ENCODE measurements at places on chromosomes 2 and 18. TPM values are rescaled to one million over a fixed set of nuclear protein-coding genes. Genes with fewer than 3 reads are reported as not detected.

MPV17 gene
- 41.8 TPM for total RNA-seq

MGAT5 gene
- total RNA-seq = 32.7 TPM

SLC5A7 gene
- total RNA-seq = 0.06 TPM

NTSR2 gene
- total RNA-seq = not detected

CD28 gene
- total RNA-seq = not detected

SIX3 gene
- total RNA-seq = 0.07 TPM

CYP26B1 gene
- 3.9 TPM for total RNA-seq

ANKRD53 gene
- total RNA-seq = not detected

DNA sequence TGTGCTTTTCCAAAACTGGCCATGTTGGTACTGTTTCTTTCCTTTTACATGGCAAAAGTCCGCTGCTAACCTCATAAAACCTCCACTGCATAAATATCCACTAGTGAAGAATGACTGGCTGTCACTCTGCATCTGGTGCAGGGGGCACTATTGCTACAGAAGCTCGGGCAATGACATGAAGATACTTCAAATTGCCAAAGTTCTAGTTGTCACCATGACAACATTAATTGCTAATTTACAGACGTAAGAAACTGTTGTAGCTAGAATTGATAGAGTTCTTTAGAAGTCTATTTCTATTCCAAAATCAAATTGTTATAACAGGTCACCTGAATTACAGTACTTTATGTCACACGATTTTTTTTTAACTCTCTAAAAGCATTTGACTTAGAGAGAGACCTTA is 845 bp downstream of the CFAP210 start:
- H3K4me3 ChIP-seq = peak overlapping the region; percentile 70
- H3K36me3 ChIP-seq = no peaks in the 10 kb centered on the region
- peak; percentile 19 for DNase-seq
- peaks cover 21% of the 10 kb centered on the region for H3K4me1 ChIP-seq

- H3K27ac ChIP-seq = no peak overlapping the region
- H3K4me1 ChIP-seq = no peaks in the 10 kb centered on the region
- no peak overlapping the region for H3K4me3 ChIP-seq
- no peaks in the 10 kb centered on the region for H3K27me3 ChIP-seq
- no peaks in the 10 kb centered on the region for H3K36me3 ChIP-seq
- peak; percentile 5 for DNase-seq
Observed at GRCh38 chr18:57970356-57971095, 73.5 kb upstream of the NEDD4L start.

- H3K27ac ChIP-seq = no peak overlapping the region
- no peak overlapping the region for H3K4me3 ChIP-seq
- peaks cover 39% of the 10 kb centered on the region for H3K4me1 ChIP-seq
- H3K36me3 ChIP-seq = no peaks in the 10 kb centered on the region
- no peak for DNase-seq
Observed at GRCh38 chr2:11667866-11668637, 1.9 kb downstream of the NTSR2 start.

DNA sequence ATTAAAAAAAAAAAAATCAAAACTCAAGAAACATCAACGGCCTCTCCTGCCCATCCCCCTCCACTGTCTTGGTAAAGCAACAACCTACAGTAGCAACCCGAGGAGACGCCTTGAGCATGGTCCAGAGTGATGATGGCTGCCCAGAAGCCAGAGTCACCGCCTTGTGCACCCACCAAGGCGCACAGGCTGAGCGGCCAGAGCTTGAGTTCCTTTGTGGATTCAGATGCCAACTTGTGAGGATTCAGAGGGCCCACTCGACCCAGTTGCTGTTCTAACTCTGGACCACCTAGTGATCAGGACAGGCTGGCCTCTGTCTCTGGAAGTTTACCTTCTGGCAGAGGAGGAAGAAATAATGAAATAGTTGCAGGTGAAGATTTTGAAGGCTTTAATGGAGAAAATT is 105.0 kb downstream of the PDCL3 start:
- no peak overlapping the region for H3K27ac ChIP-seq
- H3K27me3 ChIP-seq = no peaks in the 10 kb centered on the region
- DNase-seq = no peak
- H3K4me3 ChIP-seq = no peak overlapping the region
- H3K36me3 ChIP-seq = no peaks in the 10 kb centered on the region
- H3K4me1 ChIP-seq = no peaks in the 10 kb centered on the region

GRCh38 chr2:40814616-40815015 is 362.7 kb upstream of the SLC8A1 start:
- H3K27ac ChIP-seq = no peak overlapping the region
- DNase-seq = peak; percentile 15
- H3K36me3 ChIP-seq = no peaks in the 10 kb centered on the region
- H3K27me3 ChIP-seq = no peaks in the 10 kb centered on the region

GRCh38 chr18:29007986-29008654 is 831.2 kb upstream of the CDH2 start:
- H3K4me1 ChIP-seq = no peaks in the 10 kb centered on the region
- H3K36me3 ChIP-seq = no peaks in the 10 kb centered on the region
- no peaks in the 10 kb centered on the region for H3K27me3 ChIP-seq
- no peak for DNase-seq

GRCh38 chr2:21633466-21633865 is 509.7 kb downstream of the TDRD15 start:
- H3K36me3 ChIP-seq = no peaks in the 10 kb centered on the region
- H3K27ac ChIP-seq = no peak overlapping the region
- DNase-seq = no peak
- H3K4me3 ChIP-seq = no peak overlapping the region
- H3K27me3 ChIP-seq = no peaks in the 10 kb centered on the region

DNA sequence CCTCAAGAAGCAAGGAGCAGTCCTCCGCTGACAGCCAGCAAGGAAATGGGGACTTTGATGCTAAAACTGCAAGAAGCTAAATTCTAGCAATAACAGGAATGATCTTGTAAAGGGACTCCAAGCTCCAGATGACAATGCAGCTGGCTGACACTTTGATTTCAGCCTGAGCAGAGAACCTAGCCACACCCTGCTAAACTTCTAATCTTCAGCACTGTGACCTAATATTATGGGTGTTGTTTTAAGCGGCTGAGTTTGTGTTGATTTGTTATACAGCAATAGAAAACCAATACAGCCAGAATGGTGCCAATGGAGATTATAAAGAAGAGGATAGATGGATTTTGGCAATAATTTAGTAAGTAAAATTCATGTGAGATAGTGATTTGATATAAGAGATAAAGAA is 196.7 kb upstream of the SPHKAP start:
- no peak overlapping the region for H3K27ac ChIP-seq
- H3K4me1 ChIP-seq = no peaks in the 10 kb centered on the region
- no peak overlapping the region for H3K4me3 ChIP-seq

- H3K27me3 ChIP-seq = no peaks in the 10 kb centered on the region
- DNase-seq = peak; percentile 64
- no peak overlapping the region for H3K27ac ChIP-seq
- peaks cover 23% of the 10 kb centered on the region for H3K4me1 ChIP-seq
Observed at GRCh38 chr2:144162652-144163051, 357.3 kb downstream of the ZEB2 start.

DNA sequence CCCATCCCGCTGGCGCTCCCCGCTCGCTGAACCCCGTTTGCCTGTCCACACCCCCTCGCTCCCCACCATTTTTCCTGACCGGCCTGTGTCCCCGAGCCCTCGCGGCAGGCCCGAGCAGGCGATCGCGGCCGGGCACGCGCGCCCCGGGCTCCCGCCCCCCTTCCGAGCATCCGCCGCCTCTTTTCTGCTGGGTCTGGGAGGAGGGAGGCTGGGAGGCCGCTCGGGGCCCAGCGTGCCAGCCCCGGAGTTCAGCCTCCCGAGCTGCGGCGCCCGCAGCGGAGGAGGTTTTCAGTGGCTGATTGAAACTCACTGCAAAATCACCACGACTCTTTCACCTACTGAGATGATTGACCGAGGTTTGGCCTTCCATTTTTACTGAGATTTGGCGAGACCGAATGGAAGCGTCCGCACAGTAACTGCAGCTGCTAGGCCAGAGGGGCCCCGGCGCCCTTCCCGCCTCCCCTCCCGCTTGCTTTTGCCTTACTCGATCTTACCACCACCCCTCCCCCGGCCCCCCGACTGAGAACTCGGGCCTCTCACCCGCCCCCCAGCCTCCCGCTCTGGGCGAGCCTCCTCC is 4.8 kb downstream of the SOX11 start:
- no peak for DNase-seq
- no peaks in the 10 kb centered on the region for H3K27me3 ChIP-seq
- no peak overlapping the region for H3K27ac ChIP-seq
- H3K4me3 ChIP-seq = no peak overlapping the region

- H3K27ac ChIP-seq = no peak overlapping the region
- no peak overlapping the region for H3K4me3 ChIP-seq
- H3K36me3 ChIP-seq = no peaks in the 10 kb centered on the region
Observed at GRCh38 chr2:17156086-17156485, 362.2 kb downstream of the RAD51AP2 start.

- no peak overlapping the region for H3K27ac ChIP-seq
- peaks cover 33% of the 10 kb centered on the region for H3K4me1 ChIP-seq
- H3K36me3 ChIP-seq = peaks cover 9% of the 10 kb centered on the region
- H3K27me3 ChIP-seq = no peaks in the 10 kb centered on the region
- DNase-seq = no peak
Observed at GRCh38 chr2:173145454-173145853, 69.8 kb downstream of the MAP3K20 start.

GRCh38 chr2:113221846-113222245 is 48.1 kb downstream of the PSD4 start:
- H3K27ac ChIP-seq = no peak overlapping the region
- H3K27me3 ChIP-seq = no peaks in the 10 kb centered on the region
- H3K36me3 ChIP-seq = no peaks in the 10 kb centered on the region
- no peak overlapping the region for H3K4me3 ChIP-seq
- H3K4me1 ChIP-seq = no peaks in the 10 kb centered on the region

GRCh38 chr18:33231474-33232317 is 208.8 kb downstream of the CCDC178 start:
- H3K36me3 ChIP-seq = no peaks in the 10 kb centered on the region
- H3K4me3 ChIP-seq = no peak overlapping the region
- peak; percentile 55 for DNase-seq
- H3K4me1 ChIP-seq = no peaks in the 10 kb centered on the region
- no peak overlapping the region for H3K27ac ChIP-seq
- H3K27me3 ChIP-seq = no peaks in the 10 kb centered on the region

DNA sequence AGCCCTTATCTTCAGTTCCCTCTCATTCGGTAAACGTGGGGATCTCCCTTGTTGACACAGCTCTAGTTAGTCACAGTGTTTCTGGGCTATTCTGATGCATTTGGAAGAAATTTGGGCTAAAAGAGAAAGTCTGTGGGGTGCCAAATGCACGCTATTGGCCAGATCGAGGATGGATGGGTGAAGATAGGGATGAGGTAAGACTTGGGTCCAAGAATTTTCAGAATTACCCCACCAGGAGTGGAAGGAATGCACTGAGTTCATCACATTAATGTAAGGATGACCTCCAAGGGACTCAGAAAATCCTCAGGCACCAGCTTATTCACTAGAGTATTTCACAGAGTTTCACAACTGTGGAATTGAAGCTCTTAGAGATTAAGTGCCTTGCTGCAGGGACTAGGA is 49.3 kb downstream of the NRP2 start:
- H3K36me3 ChIP-seq = no peaks in the 10 kb centered on the region
- no peak for DNase-seq
- no peak overlapping the region for H3K4me3 ChIP-seq
- no peaks in the 10 kb centered on the region for H3K27me3 ChIP-seq
- H3K4me1 ChIP-seq = peaks cover 14% of the 10 kb centered on the region
- H3K27ac ChIP-seq = no peak overlapping the region

All from PC-3 (cell line).